ENCODE measurements at places on chromosomes 6 and 20.

DNA sequence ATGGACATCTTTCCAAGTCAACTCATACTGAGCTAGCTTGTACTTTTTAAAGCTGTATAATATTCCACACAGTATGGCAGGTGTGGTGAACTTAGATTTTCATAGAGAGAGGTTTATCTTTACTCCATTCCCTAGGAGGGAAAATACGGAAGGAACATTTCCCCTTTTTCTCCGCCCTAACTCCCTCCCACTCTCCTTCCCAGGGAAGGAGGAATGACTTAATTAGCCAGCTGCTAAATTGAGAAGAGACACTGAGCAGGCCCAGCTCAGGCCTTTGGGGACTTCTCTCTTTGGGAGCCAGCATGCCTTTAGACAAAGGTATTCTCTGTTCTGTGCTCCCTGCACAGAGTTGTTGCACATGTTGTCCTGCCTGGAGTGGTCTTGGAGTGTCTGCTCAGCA is 46.1 kb downstream of the MBOAT1 start:
- no peak for DNase-seq

DNA sequence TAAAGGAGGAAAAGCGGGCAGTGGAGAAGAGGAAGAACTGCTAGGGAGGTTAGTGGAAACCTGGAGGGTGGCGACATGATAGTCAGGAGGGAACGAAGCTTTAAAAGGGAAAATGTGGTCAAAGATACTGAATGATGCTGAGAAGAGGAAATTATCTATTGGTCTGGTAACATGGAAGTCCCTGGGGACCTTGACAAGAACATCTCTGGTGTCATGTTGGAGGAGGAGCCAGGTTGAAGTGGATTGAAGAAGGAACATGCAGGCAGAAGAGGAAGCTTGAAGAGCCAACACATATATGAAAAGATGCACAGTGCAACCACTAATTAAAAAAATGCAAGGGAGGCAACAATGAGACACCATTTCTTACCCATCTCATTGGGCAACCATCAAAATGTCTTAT is 251.9 kb upstream of the RNF24 start:
- DNase-seq, result no peak

DNA sequence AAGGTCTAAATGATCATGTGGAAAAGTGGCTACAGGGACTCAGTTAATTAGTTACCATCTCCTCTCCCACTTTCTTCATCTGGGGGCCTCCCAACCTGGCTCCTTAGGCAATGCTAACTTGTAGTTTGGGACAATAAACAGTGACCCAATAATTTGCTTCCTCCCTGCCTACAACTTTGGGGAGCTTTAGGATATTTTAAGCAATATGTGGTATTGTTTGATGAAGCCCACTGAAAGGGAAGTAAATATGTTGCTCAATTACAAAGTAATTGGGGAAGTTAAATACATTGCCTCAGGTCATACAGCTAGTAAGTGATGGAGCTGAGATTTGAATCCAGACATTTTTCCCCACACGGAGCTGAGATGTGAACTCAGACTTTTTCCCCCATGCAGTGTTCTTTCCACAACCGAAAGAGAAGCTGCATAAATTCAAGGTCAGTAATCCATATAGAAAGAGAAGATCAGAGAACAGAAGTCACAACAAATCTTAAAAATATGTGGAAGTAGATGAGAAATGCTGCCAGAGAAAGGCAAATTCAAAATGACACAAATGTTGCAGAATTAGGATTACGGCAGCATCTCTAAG is 26.6 kb downstream of the ZHX3 start:
- DNase-seq, result no peak

GRCh38 chr6:16712931-16713484 is 48.3 kb downstream of the ATXN1 start:
- no peak for DNase-seq

DNA sequence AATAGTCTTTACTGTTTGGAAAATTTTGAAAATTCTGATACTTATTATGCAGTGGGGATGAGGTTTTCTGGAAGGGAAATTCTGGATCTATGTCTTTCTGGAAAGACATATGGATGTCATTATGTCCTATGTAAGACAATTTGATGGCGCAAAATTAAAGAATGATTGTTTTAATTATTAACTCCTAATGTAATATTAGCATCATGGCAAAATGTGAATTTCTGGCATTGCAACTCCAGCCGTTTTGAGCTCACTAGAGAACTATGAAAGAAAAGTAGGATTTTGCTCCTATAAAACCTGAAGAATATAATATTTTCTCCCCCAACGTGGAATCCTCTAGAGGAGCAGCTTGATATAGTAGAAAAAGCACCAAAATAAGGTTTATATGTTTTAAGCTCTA is 243.2 kb downstream of the RFPL4B start:
- no peak for DNase-seq

GRCh38 chr20:58303547-58303946 is 6.0 kb upstream of the RAB22A start:
- DNase-seq, result no peak

- no peak for DNase-seq
Observed at GRCh38 chr6:87261534-87261933, 60.9 kb upstream of the SMIM8 start.

GRCh38 chr20:46651091-46651962 is at the start of gene SLC13A3:
TSS of gene SLC13A3 (minus strand) at chr20:46651459. CDS start at chr20:46651421, 38 bp downstream.
- no peak for DNase-seq

DNA sequence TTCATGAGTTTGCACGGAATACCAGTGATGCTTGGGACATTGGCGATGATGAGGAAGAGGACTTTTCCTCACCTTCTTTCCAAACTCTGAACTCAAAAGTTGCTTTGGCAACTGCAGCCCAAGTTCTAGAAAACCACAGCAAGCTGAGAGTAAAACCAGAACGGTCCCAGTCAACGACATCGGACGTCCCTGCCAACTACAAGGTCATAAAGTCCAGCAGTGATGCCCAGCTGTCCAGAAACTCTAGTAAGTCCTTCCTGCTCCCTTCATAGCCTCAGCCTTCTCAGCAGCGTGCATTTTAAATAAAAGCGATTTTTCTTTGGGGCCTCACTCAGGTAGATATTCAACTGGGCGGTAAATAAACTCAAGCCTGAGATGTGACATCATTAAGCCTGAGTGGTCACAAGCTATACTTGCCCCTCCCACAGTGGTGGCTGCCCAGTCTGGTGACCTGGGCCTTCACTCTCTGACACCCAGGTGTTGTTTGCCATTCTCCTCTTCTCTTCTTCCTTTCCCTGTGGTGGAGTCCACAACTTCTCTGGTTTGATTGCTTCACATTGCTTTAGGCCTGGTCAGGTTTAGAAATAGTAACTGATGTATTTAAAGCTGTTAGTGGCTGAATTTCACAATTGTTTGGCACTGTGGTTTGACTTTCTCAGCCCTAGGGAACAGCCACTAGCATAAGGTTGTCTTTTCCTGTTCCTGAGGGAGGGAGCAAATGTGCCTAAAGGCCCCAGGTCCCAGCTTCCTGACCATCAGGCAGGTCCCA is 21.6 kb upstream of the TMEM217 start:
- no peak for DNase-seq

All from stimulated activated CD4-positive, alpha-beta T cell treated with anti-CD3 and anti-CD28 coated beads, Interleukin-1b, Interleukin-23, amount 100 ng/mL, for 1 hour (primary cell).